Tibial artery (tissue), 4 donors: ENCODE measurements at places on chromosomes 1 and 21.

- peak; percentile 20 for DNase-seq
These were observed 88.5 kb upstream of the VAV3 start for GRCh38 chr1:108053270-108054013.

DNA sequence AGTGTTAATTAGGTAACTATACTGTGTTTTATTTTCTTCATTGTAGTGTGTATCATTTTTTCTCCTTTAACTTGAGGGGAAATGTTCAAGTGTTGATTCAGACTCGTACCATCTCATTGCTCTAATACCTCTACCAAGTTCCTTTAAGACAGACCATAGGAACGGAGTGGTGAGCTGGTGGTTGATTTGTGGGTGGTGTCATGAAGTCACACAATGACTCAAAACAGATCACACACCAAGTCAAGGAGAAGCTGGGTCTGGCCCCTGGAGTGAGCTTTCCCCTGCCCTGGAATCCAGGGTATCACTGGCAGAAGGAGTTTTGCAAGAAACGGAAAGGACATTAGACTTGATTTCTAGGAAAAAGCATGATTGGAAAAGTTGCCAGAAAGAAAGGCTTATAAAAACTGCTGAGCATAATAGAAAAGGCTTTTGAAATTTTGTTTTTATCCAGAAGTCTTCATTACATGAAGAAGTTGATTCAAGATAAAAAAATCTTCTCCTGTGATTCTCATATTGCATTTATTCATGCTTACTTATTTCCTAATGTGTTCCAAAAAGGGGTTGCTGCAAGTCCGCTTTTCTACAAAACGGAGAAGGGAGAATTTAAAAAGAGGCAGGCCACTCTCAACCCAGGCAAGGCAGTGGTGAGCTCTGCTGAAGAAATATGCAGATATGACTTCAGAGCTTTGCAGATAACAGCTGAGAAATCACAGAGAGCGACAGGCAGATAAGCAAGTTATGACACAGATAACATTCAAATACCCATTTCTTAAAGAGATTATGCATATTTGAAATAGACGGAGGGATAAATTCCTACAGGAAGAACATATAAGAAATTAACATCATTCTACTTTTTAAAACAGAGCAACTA, 79.7 kb downstream of the TBX19 start:
- DNase-seq = no peak

DNA sequence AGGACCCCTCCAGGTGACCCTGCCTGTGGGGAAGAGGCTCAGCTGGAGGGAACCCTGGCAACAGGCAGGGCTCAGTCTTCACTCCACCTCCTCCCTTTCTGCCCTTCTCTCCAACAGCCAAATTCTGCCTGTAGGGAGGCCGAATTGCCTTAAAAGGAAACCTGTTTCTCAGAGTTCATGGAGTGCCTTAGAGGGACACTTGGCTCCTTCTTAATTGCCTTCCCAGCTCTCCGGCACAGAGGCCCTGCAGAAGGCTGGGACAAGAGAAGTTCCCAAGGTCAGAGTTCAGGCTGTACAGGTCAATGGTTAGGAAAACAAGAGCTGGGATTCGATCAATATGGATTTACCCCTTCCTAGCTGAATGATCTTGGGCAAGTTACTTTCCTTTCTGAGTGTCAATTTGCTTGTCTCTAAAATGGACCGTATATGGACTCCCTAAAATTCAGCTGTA, 6.2 kb downstream of the CSRP1 start:
- peak; percentile 61 for DNase-seq

- no peak for DNase-seq
These were observed 111.7 kb downstream of the EPHB2 start for GRCh38 chr1:22822371-22822770.

GRCh38 chr1:94100785-94101612, 19.9 kb downstream of the ABCA4 start:
- no peak for DNase-seq

DNA sequence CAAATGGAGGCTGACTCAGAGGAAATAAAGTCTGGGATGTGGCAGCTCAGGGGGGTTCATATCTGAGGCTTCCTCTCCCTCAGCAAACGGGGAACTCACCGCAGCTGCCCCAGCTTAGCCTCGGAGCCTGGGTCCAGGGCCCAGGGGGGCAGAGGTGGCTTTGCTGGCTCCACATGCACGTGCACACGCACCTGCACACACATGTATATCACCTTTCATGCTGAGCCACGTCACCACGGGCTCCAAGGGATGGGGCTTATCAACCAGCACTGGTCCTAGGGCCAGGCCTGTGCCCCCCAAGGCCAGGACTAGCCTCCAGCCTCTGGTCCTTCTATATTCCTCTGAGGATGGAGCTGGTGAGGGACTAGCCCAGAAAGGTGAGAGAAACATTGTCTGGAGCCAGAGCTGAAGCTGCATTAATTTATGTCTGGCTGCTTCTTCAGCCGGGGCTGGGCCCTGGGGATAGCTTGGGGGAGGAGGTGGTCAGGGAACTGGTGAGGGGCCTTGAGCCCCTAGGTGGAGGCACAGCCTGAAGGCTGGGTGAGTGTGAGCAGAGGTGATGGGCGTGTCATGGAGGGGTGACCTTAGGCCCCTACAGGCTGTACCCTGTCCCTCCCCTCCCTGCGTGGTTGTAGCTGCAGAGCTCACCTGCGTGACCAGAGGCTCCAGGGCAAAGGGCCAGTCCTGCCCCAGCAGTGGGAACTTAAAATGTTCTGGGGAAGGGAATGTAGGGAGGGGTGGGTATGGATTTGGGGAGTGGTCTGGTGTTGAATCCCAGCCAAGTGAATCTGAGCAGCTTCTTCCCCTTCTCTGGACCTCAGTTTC, 520.8 kb downstream of the PTPRU start:
- no peak for DNase-seq

GRCh38 chr1:113456967-113457366, 66.7 kb downstream of the MAGI3 start:
- DNase-seq = peak; percentile 58

GRCh38 chr1:35886577-35887431, 3.8 kb downstream of the AGO1 start:
- no peak for DNase-seq

DNA sequence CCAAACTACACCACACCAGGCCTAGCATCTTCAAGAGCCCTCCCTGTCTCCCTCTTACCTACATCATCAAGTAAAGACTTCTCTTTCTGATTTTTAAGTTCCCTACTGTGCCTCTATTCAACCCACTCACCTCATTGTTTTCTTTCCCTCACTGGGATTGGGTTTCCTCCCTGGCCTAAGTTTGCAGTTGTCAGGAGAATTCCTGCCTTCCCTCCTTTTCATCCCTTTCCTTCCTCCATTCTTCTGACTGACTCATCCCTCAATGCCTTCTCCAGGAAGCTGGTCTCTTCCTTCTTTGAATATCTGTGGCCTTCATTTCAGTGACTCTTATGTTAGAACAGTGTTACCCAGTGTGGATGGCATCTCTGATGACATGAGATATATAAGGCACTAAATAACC, 139.9 kb upstream of the KIAA0040 start:
- no peak for DNase-seq

DNA sequence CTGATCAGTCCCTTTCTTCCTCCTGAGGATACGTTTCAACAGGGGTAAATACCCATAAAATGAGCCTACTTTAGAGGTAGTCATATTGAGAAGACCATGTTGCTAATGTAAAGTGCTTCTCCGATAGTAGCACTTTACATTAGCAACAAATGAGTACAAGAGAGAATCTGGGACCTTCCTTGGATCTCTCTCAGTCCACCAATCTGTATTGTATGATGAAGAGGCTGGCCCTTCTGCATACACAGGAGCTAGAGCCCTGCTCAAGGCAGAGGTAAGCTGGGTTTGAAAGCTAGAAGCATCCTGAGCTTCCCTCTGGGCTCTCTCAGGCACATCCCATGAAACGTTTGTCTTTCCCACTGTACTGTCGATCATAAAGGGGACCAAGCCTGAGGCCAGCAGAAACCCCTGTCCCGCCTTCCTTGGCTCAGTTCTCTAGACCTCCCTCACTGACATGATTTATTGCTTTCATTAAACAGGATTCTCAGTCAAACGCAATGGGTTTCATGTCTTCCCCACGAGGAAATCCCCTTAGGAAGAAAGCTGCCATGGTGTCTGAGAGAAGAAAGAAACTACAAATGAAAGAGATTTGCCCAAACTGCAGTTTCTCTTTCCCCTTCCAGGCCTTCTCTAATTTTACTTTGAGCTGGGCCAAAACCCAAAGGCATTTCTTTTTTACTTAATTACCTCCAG, 62.8 kb upstream of the BCAR3 start:
- DNase-seq = no peak

- DNase-seq = no peak
These were observed 198.7 kb downstream of the KCTD3 start for GRCh38 chr1:215765833-215766232.

DNA sequence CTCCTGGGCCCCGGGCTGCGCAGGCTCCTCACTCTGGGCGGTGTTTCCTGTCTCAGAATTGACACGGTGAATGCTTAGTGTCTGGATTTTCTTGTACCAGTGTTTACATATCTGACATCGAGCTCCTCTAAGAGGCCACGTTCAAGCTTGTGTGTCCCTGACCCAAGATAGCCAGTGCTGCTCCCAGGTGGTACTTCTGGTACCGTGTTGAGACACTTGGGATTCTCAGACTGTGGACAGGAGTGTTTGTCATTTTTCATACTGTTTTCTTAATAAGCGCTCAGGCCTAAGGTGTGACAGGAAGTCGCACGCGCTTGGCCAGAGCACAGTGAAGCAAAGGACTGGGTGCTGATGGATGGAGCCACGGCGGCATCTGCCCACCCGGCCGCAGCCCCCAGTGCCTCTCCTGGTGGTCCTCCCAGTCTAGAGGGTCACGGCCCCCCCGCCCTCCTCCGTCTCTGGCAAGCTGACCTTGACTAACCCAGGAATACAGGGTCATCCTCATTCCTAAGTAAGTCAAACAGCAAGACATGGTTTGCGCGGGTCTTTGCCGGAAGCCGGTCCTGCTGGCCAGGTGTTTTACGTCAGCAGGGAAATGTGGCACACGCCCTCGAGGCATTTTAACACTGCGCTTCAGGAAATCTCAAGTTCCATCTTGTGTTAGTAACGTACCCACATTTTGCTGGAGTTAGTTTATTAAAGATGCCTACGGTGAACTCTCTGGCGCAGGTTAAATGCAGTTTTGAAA, 8.0 kb downstream of the PEX10 start:
- DNase-seq = no peak

DNA sequence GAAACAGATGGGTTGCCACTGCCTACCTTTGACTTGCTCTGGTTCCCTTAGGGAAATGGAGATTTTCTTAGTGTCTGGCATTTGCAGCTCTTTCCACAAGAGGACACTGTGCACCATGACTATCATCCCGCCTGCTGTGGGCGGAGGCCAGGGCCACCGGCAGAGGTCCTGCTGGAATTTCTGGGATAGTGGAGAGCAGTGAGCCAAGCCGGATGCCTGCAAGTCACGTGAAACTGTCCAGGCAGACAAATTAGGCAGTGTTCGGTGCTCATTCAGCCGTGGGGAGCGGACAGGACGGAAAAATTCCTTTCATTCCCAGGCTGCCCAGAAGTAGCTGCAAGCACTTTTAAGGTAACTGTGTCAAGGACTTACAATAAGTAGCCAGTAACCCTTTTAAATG, 43.4 kb downstream of the IGSF5 start:
- DNase-seq = peak; percentile 38

GRCh38 chr1:156217871-156218270, 5.1 kb downstream of the PMF1 start:
- DNase-seq = no peak

DNA sequence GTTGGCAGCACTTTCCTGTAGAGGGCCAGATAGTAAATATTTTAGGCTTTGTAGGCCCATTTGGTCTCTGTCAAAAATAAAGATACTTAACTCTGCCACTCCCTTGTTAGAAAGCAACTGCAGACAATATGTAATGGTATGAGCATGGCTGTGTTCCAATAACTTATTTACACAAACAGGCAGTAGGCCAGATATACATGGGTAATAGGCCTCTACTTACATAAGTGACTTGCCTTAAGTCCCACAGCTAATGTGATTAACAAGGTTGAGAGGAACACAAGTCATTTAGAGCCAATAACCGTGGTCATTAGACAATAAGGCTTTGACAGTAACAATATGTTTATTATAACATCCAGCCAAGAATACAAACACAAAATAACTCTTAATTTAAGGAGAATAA, 17.4 kb downstream of the CCT8 start:
- no peak for DNase-seq

DNA sequence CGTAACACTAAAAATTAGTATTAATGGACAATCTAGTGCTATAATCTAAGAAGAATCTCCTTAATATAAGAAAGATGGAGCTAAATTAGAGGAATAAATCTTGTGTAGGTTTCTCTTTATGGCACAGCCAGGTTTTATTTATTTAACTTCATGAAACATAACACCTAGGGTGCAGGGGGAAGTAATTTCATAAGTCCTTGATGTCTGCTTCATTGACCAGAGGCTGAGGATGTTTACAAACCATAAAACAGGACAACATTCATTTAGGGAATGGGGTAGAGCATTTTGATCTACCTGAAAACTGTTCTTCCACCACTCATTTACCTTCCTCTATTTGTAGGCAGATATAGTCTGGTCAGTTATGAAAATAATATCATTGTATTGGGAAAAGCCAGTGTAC, 95.5 kb downstream of the NGF start:
- no peak for DNase-seq

- no peak for DNase-seq
These were observed 39.1 kb downstream of the TYW3 start for GRCh38 chr1:74771913-74772515.

DNA sequence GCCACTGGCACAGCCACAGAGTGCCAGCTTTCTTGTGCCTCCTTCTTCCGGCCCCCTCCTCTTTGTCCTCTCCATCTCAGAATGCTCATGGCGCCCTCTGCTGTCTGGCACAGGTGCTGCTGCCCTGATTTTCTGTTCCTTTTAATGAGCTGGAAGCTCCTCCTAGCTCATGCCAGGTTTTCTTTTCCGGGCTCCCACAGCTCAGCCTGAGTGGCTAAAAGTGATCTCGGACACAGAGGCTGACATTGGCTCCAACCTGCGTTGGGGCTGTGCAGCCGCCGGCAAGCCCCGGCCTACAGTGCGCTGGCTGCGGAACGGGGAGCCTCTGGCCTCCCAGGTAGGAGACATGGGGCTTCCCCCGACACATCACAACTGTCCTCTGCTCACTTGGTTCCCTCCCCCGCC, 18.7 kb downstream of the CNTN2 start:
- DNase-seq = peak; percentile 56

DNA sequence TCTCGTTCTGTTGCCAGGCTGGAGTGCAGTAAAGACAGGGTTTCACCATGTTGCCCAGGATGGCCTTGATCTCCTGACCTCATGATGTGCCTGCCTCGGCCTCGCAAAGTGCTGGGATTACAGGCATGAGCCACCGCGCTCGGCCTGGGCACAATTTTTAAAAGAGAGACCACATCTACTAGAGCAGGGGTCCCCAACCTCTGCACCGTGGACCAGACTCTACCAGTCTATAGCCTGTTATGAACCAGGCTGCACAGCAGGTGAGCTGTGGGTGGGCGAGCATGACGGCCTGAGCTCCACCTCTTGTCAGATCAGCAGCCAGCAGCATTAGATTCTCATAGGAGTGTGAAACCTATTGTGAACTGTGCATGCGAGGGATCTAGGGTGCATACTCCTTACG, 20.8 kb downstream of the TNNT2 start:
- no peak for DNase-seq

DNA sequence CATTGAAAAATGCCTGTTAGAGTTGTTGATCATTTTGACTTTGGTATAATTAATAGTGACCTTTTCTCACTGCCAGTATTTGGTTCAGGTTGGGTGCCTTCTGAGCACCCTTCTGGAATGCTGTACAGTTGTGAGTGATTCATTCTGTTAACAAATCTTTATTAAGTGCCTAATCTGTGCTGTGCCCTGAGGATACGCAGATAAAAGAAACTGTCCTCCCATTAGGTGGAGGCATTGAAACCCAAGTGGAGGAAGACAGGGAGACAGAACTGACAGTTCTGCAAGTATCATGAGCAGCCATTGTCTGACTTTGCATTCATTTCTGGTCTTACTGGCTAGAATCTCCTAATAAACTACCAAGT, 76.1 kb upstream of the ZNF326 start:
- no peak for DNase-seq
